ENCODE measurements at places on chromosomes 3 and 15. TPM values are rescaled to one million over a fixed set of nuclear protein-coding genes. Genes with fewer than 3 reads are reported as not detected.

The USP3 gene
- 18.1 TPM for total RNA-seq

The CCDC13 gene
- 0.17 TPM for total RNA-seq

The MST1 gene
- 6.6 TPM for total RNA-seq

The RGMA gene
- 27.0 TPM for total RNA-seq

The MUC13 gene
- total RNA-seq = not detected

The CADM2 gene
- total RNA-seq = 2.5 TPM

The ARPIN gene
- total RNA-seq = 11.3 TPM

The SLC30A4 gene
- total RNA-seq = 3.2 TPM

The THRB gene
- total RNA-seq = 23.1 TPM

Data from left ventricle myocardium superior (tissue), 1 donor.